Uterus (tissue), 4 donors: ENCODE measurements at places on chromosomes 2 and 18. TPM values are rescaled to one million over a fixed set of nuclear protein-coding genes. Genes with fewer than 3 reads are reported as not detected.

GRCh38 chr2:241050624-241051577, 51.2 kb downstream of the MTERF4 start:
- no peak for DNase-seq

DNA sequence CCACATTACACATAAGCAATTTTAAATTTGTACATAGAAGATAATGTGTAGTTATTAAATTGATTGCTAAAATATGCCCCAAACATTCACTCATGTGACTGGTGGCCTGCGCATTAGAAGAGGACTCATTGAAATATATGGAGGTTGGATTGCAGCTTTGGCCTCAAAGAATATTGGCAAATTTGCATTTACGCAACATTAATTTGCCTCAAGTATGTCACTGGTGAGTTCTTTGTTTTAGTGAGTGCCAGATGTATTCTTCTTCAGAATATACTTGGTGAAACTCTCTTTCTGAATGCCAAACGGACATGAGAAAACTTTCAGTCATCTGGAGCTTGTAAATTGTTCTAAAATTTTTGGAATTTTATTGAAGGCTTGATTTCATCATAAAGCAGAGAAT, 5.9 kb upstream of the EFEMP1 start:
- DNase-seq: no peak

- no peak for DNase-seq
Measured at GRCh38 chr2:191276792-191277465, 31.7 kb downstream of the MYO1B start.

- no peak for DNase-seq
Measured at GRCh38 chr2:100529900-100530299, 32.9 kb upstream of the PDCL3 start.

GRCh38 chr2:163175294-163175693, 336.7 kb upstream of the KCNH7 start:
- no peak for DNase-seq

RAB3GAP1 gene
- total RNA-seq: 15.6 TPM

DNA sequence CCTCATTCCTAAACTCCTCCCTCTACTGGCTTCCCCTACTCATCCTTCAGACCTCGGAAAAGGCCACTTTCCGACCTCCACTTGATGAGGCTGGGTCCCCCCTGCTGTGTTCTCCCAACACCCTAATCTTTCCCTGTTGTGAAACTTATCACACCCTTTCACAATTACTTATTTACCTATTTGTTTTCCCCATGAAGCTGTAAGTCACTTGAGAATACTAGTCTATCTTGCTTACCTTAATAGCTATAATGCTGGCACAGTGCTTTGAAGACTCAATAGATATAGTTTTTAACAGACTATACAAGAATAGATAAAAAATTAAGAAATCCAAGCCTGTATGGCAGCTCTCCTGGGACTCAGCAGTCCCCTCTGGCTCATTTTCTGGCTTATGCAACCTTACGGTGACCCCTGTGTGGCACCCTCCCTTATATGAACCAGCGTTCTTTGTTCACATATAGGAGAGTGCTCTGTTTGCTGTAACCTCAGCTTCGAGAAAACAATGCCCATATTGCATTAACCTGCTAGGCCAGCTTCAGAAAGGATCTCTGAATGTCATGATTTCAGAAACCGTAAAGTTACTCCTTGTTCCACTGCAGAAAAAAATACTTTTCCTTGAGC, 220.4 kb upstream of the PKDCC start:
- no peak for DNase-seq

DSG4 gene
- total RNA-seq: not detected

- DNase-seq: no peak
Measured at GRCh38 chr18:79770826-79771225, 26.9 kb upstream of the KCNG2 start.

DNA sequence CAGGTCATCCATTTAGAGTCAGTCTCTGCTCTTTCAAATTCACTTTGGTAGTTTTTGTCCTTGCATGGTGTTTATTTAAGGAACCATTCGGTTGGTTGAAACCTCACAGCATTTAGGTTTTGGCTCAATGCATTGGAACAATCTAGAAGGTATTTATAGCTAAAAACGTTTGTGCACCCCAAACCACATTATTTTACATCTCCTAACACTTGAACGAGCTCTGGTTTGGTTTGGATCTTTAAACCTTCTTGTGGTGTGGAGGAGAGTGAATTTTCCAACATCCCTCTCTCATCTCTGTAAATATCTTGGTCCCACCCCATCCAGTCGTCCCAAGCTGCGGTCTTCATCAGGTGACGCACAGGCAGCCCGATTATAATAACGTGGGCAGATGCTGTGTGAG, 287.9 kb downstream of the LPIN1 start:
- DNase-seq: no peak

- DNase-seq: no peak
Measured at GRCh38 chr18:62460851-62461300, 61.9 kb upstream of the ZCCHC2 start.

KYNU gene
- 2.1 TPM for total RNA-seq

- no peak for DNase-seq
Measured at GRCh38 chr2:71486881-71487640, 33.7 kb downstream of the DYSF start.

- no peak for DNase-seq
Measured at GRCh38 chr18:9069601-9070000, 32.9 kb upstream of the NDUFV2 start.

DNA sequence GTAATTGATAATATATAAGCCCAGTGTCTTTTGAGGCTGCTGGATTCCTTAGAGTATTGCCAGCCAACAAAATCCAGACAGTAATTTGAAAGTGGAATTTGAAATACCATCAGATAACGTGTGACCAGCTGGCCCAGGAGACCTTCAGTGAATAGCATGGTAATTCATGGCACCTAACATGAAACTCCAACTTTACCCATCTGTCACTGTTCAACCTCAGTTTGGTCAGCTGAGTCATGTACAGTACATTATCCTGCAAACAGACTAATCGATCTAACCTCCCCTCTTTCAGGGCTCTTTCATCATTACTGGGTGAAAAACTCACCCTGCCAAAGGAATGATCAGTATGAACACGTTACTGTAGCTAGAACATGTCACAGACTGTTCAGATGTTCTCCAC, 230.6 kb downstream of the DOK6 start:
- no peak for DNase-seq

METTL4 gene
- total RNA-seq: 21.5 TPM

SNED1 gene
- 24.1 TPM for total RNA-seq

- no peak for DNase-seq
Measured at GRCh38 chr2:183219888-183220287, 95.6 kb downstream of the NUP35 start.

GRCh38 chr2:178574789-178575188, 94.5 kb downstream of the PLEKHA3 start:
- DNase-seq: no peak

- DNase-seq: no peak
Measured at GRCh38 chr18:7102131-7102530, 15.5 kb downstream of the LAMA1 start.

GAL3ST2 gene
- total RNA-seq: not detected

SCN9A gene
- 1.5 TPM for total RNA-seq

ATP8B1 gene
- 22.6 TPM for total RNA-seq

PROM2 gene
- total RNA-seq: 3.7 TPM

- no peak for DNase-seq
Measured at GRCh38 chr2:200747668-200748618, 63.8 kb upstream of the BZW1 start.

- DNase-seq: no peak
Measured at GRCh38 chr18:49473721-49474120, 13.3 kb upstream of the DYM start.

DNA sequence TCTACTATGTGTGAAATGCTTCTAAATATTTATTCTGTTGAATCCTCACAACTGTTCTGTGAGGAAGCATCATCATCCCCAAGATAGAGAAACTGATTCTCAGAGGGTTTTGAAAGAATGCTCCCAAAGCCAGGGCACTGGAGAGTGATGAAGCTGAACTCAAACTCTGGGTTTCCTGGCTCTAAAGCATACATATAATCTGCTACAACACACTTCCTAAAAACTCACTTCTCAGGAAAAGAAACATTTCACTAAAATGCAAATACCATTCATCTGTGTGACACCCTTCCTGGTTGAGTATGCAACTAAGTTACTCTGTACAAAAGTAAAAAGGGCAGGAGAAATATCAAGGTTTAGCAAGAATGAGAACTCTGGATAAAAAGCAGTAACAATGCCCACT, 58.6 kb downstream of the GRB14 start:
- no peak for DNase-seq

- no peak for DNase-seq
Measured at GRCh38 chr2:43311276-43311675, 84.9 kb upstream of the ZFP36L2 start.

- no peak for DNase-seq
Measured at GRCh38 chr2:229920011-229920641, 1.7 kb downstream of the TRIP12 start.

DNA sequence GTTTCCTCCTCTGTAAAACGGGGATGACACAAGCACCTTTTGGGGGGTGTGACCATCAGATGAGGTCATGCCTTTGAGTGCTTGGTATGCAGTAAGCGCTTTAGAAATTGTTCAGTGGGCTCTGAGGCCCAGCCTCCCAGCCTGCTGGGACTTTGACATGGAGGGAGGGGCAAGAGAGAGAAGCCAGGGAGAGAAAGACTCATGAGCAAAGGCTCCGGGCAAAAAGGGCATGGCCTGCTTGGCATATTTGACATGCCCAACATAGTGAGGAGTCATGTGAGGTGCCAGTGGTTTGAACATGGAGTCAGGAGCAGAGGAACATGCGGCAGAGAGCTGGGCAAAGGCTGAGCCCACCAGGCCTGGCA, 14.0 kb downstream of the TNS1 start:
- no peak for DNase-seq

TMEM163 gene
- total RNA-seq: 0.34 TPM

DNA sequence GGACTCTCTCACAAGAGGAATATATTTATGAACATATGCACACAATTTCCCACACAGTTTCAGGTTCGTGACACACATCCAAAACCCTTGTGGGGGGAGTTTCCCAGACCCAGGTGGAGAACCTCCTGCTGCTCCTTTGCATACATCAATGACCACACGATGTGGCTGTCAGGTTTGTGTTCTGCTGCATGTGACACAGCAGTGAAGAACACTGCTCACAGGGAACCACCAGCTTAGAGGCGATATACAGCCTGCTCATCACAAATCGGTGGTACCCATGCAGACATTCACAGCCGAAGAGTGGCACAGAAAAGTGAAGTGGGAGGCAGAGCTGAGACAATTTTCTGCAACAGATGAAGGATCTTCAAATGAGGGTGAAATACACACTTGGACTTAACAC, 175.6 kb upstream of the ZFP36L2 start:
- DNase-seq: no peak

GRCh38 chr2:30475542-30475941, 28.5 kb downstream of the LCLAT1 start:
- no peak for DNase-seq
